ENCODE measurements at places on chromosomes 5 and 9. TPM values are rescaled to one million over a fixed set of nuclear protein-coding genes. Genes with fewer than 3 reads are reported as not detected.

The ZSWIM6 gene
- 44.1 TPM for total RNA-seq

The SLC2A6 gene
- 19.0 TPM for total RNA-seq

The CATSPER3 gene
- not detected for total RNA-seq

The ARPC5L gene
- 43.0 TPM for total RNA-seq

The C9orf50 gene
- not detected for total RNA-seq

The SOX30 gene
- not detected for total RNA-seq

The FSTL4 gene
- not detected for total RNA-seq

The OR1K1 gene
- total RNA-seq, result not detected

The SCGB3A2 gene
- total RNA-seq, result not detected

The SAXO1 gene
- total RNA-seq, result not detected

The CBY3 gene
- not detected for total RNA-seq

The SPATA31E1 gene
- total RNA-seq, result not detected

The CDH6 gene
- 0.13 TPM for total RNA-seq

The APBA1 gene
- 12.1 TPM for total RNA-seq

The MVB12B gene
- 3.5 TPM for total RNA-seq

The PFN3 gene
- total RNA-seq, result not detected

The BNC2 gene
- total RNA-seq, result 39.6 TPM

Data from thoracic aorta endothelial cell (primary cell).